ENCODE measurements at places on chromosomes 13 and 19.

DNA sequence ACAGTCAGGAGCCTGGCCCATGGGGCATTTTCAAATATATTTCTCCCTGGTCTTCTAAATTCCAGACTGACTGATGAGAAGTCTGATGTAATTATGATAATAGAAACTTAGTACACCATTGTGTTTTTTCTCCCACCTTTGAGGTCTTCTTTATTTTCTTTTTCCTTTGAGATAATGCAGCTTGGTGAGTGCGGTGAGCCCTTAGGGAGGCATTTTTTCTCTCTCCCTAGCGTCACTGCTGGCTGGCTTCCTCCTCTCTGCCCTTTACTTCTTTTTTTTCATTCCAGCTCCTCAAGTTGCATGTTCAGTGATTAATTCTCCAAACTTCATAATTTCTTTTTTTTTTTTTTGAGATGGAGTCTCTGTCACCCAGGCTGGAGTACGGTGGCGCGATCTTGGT lies 12.8 kb upstream of the CDC42EP5 start:
- DNase-seq = no peak

GRCh38 chr19:4896372-4896771 lies 6.3 kb downstream of the ARRDC5 start:
- no peak for DNase-seq

DNA sequence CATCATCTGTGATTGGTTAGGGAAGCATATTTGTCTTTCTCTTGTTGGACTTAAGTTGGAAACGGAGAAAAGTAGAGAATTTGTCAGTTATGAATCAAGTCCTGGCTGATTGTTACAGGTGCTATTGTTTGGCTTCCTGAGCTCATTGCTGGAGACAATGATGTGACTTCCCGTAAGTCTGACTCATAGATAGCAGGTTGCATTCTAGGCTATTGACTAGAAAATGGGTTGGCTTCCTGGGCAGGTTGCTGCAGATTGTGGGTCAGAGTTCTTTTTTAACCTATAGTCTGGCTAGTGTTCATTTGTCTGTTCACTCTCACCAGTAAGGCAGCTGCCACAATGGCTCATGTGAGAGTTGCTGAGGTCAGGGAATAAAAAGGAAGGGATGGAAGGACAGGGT lies 101.5 kb downstream of the CCNA1 start:
- no peak for DNase-seq

GRCh38 chr19:5080030-5080654 lies 111.2 kb downstream of the KDM4B start:
- DNase-seq = no peak

DNA sequence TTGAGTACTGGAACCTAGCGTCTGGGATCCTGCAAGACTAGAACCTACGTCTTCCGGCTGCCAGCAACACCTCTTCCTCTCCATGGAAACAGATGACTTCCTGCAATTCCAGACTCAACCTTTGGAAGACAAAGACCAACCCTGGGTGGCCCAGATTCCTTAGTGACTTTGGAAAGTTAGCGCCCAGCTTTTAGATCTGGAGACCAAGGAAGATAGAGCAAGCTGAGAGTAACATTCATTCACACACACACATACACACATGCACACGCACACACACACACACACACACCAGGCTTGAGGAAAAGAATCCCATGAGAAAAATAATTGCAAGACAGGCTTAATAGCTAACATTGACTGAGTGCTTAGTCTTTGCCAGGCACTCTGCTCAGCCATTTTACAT lies 788.9 kb downstream of the UQCRFS1 start:
- DNase-seq = no peak

- DNase-seq = no peak
Observed at GRCh38 chr13:31444266-31444856, 244.6 kb downstream of the B3GLCT start.

GRCh38 chr13:101686003-101686402 lies 233.5 kb downstream of the ITGBL1 start:
- DNase-seq = no peak

DNA sequence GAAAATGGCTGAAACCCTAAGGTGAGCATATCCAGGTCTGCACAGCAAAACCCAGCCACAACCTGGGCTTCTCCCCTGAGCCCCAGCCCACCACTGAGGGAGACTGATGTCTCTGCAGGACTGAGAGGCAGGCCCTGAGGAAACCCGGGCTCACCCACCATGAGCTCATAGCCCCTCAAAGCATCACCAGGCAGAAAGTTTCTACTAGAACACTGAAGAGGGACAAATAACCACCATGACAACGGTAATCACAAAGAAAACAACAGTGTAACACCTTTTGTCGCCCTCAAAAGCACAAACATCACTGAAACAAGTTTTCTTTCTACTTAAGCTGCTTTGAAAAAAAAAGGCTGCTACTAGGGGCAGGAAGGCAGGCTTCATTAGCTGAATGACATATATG lies 29.8 kb downstream of the TSHZ3 start:
- DNase-seq = no peak

- no peak for DNase-seq
Observed at GRCh38 chr13:84645196-84646012, 763.1 kb upstream of the SLITRK1 start.

- peak; percentile 1 for DNase-seq
Observed at GRCh38 chr13:72565893-72566292, 161.5 kb downstream of the MZT1 start.

GRCh38 chr13:83086088-83086487 lies 796.2 kb downstream of the SLITRK1 start:
- DNase-seq = no peak

- no peak for DNase-seq
Observed at GRCh38 chr13:105084931-105085330, 1450.5 kb downstream of the EFNB2 start.

- DNase-seq = no peak
Observed at GRCh38 chr13:110234532-110234931, 72.4 kb downstream of the COL4A1 start.

GRCh38 chr19:8461376-8461775 lies 16.6 kb downstream of the HNRNPM start:
- DNase-seq = no peak

- DNase-seq = no peak
Observed at GRCh38 chr13:56351041-56351440, 789.7 kb upstream of the PRR20A start.

- no peak for DNase-seq
Observed at GRCh38 chr13:44619651-44620050, 43.5 kb upstream of the TSC22D1 start.

GRCh38 chr13:44399074-44399473 lies 25.4 kb downstream of the SERP2 start:
- DNase-seq = no peak

DNA sequence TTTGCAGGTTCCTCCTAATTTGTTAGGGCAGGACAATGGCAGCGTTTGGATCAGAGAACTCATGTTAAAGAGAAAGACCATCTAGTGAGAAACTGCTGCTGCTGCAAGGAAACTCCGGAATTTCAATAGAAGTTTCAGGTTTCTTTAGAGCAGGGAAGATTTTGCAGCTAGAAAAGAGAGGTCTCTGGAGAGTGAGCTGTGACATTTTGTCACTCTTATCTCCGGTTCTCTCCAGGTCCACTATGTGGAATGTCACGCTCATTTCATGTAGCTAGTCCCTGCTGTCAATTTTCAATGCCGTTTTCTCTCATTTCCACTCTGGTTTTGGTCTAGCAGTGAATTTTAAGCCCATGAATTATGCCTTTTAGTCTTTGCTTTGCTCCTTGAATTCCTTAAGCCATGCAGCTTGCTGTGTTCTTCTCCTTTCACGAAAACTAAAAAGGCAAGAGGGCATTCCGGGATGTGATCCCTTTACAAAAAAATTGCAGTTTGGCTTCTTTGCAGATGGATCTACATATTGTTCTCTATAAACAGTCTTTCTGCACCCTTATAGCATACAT lies 46.7 kb upstream of the POSTN start:
- DNase-seq = no peak

DNA sequence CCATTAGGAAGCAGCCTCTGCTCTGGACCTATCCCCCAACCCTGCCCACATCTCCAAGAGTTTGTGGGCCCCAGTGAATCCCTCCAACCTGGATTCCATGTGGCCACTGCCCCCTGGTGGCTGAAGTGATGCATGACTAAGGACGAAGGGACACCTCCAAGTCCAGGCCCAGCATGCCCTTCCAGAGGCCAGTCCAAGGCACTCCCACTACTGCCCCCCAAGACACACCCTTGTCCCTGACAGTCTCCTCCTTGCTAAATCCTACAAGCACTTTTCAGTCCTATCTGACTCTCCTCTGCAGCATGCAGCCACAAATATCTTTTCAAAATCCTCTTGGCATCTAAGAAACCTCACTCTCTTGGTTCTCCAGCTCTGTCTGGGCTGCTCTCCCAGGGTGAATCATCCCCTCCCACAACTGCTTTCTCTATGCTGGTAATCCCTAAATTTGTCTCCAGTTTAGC lies 33.0 kb downstream of the DEDD2 start:
- DNase-seq = peak; percentile 54

- no peak for DNase-seq
Observed at GRCh38 chr13:110984381-110984780, 69.5 kb upstream of the ANKRD10 start.

- DNase-seq = no peak
Observed at GRCh38 chr13:40191186-40191980, 475.1 kb downstream of the FOXO1 start.

DNA sequence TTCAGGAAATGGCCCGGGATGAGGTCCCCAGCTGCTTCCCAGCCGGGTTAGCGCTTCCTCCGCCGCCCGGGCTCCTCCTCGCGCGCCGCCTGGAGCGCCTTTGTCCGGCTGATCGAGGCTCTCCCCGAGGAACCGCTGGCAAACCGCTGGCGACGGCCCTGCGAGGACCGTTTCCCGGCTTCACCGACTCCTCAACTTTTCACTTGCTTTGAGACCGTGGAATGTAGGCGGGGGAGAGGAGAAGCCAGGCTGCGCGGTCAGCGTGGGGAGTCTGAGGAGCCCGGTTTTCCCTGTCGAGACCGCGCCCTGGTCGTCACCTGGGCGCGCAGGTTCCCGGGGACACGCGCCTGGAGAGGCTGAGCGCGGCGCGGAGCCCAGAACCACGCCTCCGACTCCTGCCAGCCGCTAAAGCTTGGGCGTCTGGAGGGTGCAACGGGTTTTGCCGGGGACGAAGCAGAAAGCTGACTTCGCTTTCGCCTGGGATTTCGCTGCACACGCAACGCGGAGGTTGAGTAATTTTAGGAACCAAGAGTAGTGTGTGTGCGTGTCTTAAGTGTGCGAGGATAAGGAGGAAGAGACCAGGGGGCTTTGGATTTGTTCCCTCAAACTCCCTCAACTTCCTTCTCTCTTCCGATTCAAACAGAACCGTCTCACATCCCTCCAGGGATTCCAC lies 7.3 kb upstream of the DGKH start:
- no peak for DNase-seq

- DNase-seq = no peak
Observed at GRCh38 chr19:50401605-50402450, 16.9 kb upstream of the SPIB start.

- no peak for DNase-seq
Observed at GRCh38 chr19:33428627-33429125, 55.2 kb downstream of the CEBPG start.

DNA sequence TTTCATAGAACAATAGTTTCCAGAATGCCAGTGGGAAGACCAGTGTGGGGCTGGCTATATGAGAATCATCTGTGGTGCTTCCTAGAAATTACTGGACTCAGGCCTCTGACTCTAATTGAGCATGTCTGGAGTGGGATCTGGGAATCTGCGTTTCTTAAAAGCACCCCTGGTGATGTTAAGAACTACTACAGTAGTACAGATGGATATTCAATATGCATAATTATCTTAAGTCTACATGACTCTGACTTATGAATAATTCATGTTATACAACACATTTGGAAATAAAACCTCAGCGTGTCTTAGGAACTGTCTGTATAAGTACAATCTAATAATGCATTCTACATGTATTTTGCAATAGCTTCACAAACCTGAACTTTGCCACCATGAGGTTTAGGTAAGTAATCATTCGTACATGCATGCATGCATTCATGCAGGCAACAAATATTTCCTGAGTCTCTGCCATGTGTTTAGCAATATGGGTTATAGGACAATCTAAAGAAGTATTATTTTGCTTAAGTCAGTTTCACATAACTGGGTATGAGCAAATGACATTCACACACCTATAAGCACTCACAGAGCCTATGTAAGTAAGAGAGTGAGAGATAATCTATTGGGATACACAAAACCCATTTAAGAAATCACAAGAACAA lies 62.0 kb downstream of the EPSTI1 start:
- DNase-seq = no peak

DNA sequence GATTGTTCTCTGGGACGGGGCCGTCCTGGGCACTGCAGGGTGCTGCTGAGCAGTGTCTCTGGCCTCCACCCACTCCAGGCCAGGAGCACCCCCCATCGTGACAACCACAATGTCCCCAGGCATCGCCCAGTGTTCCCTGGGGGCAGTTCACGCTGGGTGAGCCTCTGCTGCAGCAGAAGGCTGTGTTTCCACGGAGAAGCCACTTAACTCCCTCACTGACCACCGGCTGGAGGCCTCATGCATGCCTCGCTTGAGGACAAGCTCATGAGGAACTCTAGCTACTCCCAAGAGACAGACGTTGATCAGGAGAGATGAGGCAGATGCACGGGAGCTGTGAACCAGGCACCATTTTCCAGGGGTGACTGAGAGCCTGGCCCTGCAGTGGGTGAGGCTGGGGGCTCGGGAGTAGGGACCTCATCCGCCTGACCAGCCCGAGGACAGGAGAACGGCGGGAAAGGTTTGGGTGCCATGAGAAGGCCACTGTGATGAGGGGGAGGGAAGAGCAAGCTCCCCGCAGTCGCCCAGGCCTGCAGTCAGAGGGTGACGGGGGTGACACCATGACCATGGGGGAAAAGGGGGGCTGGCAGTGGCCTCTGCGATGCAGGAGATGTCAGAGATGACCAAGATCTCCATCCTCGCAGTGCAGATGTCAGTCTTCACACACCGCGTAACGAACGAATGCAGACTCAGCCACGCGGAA lies 5.1 kb downstream of the SLC39A3 start:
- DNase-seq = no peak

- no peak for DNase-seq
Observed at GRCh38 chr19:37932985-37933936, 26.3 kb downstream of the SIPA1L3 start.

- no peak for DNase-seq
Observed at GRCh38 chr13:101481421-101481820, 28.9 kb downstream of the ITGBL1 start.

DNA sequence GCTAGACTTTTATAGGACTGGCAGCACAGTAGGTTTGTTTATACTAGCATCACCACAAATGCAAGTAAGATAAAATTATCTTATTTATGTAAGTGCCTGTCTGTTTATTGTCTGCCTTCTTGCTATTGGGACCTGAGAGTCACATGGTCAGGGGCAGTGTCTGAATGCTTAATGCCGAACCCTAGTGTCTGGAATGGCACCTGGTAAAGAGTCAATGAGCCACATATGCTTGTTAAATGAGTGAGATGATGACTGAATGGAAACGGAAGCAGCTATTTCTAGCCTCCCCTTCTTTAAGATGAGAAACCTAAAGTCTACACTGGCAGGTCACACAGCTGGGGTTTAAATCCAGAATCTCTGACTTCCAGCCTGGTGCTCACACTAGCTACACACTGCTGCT lies 92.2 kb downstream of the STOML3 start:
- DNase-seq = no peak

Measured in HFF-Myc (cell line).